Eye (tissue), 1 donor: ENCODE measurements at places on chromosomes 7 and 10.

GRCh38 chr10:118522791-118523498 is 72.5 kb downstream of the PRLHR start:
- no peak for DNase-seq

DNA sequence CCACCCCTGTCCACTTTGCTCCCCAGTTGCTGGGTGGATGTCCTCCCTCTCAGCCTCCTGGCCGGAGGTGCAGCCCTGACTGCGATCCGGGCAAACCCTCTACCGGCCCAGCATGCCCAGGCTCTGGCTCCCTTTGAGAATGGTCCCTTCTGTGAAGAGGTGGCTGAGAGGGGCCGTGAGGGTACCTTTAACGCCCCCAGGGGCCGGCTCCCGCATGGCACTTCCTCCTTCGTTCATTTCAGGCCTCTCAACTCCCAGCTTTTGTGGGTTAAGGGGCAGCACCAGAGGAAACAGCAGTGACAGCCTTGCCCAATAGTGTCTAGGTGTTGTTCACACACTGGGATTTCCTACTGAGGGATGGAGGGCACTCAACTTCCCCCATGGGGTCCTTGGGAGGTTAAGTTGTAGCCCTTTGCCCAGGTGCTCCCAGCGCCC is 33.2 kb upstream of the HABP2 start:
- no peak for DNase-seq

GRCh38 chr7:133428876-133429275 is 176.0 kb downstream of the EXOC4 start:
- no peak for DNase-seq

GRCh38 chr7:47502240-47502877 is 79.6 kb downstream of the TNS3 start:
- no peak for DNase-seq

DNA sequence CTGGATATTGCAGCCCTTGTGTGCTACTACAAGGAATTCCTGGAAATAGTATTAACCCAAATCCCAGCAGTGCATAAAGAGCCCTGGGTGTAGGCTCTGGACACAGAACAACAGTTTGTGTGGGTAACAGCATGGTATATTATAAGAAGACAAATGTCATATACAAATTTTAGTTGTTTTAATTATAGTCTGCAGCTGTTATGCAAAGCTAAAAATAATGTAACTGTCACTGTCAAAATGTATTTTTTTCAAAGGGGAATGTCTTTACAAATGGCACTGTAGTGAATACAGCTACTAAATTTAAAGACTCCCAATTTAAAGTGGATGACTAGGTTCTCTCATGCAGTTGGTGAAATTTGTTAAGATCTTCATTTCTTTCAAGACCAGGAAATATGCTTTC is 339.0 kb downstream of the GPR37 start:
- DNase-seq, result no peak

GRCh38 chr10:133462512-133463305 is 9.0 kb downstream of the SCART1 start:
- no peak for DNase-seq

- no peak for DNase-seq
These were observed 45.3 kb downstream of the RASGEF1A start for GRCh38 chr10:43221419-43222209.

DNA sequence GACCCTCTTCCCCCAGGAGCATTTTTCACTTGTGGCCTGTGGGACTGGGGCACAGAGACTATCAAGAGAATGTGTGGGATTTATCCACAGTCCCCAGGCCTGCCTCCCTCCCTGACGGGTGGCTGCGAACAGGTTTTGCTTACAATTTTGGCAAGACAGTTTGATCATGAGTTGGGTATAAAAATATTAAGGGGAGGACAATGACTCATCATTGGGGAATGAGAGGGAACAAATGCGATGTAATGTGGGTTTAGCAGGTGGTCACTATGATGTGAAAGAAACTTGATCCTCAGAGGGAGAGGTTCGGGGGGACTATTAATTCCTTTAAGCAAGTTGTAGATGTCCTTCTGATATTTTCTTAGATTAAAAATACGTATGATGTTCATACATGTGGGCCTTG is 52.2 kb downstream of the EMX2 start:
- DNase-seq, result no peak

GRCh38 chr10:119619215-119619614 is 22.5 kb upstream of the TIAL1 start:
- DNase-seq, result no peak

DNA sequence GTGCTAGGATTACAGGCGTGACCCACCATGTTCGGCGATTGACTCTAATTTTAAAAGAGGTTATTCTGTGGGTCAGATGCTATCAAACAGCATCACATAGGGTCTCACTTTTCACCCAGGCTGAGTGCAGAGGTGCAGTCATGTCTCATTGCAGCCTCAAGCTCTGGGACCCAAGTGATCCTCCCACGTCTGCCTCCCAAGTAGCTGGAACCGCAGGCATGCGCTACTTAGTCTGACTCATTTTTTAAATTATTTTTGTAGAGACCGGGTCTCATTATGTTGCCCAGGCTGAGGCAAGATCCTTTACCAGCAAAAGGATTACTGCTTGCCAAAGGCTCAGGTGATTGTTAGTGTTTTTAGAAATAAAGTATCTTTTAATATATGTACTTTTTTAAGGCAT is 42.9 kb upstream of the STOX1 start:
- DNase-seq, result no peak

- peak; percentile 56 for DNase-seq
These were observed 423.6 kb upstream of the LRGUK start for GRCh38 chr7:133703547-133703946.

DNA sequence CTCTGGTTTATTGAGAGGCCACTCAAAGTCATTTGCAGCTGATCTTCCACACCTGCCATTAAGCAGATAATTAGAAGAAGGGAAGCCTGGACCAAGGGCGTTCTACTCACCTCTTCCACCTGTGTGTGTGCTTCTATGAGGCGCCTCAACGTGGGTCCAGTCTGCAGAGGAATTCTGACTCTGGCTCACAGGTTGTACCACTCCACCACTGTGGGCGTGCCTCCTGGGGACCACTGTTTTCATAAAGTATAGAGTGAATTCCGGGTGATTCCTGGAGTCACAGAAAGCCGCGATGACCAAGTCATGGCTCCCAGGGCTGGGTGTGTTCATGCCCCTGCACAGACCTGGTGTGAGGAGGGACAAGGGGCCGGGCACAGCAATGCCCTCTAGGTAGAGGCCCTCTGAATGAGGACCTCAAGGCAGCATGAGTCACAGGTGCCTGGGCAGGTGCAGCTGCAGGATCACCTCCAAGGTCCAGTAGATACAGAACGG is 408.3 kb upstream of the MGMT start:
- DNase-seq, result no peak

GRCh38 chr10:108241166-108241565 is 1076.7 kb upstream of the SORCS1 start:
- DNase-seq, result no peak

DNA sequence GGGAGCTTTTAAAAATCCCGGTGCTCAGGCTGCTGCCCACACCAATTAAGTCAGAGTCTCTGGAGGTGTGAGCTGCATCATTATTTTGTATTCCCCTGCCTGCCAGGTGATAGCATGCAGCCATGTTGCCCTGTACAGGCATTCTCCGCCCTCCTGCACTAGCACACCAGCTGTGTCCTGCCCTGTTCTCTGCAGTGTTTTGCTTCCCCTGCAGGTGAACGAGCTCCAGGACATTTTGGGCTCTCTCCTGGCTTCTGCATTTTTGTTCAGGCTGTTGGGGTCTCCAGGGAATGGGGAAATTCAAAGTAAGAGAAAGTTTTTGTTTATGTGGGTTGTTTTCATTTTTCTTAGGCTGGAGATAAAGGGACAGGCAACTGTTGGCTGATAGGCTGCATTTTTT is 271.0 kb upstream of the COBL start:
- no peak for DNase-seq

DNA sequence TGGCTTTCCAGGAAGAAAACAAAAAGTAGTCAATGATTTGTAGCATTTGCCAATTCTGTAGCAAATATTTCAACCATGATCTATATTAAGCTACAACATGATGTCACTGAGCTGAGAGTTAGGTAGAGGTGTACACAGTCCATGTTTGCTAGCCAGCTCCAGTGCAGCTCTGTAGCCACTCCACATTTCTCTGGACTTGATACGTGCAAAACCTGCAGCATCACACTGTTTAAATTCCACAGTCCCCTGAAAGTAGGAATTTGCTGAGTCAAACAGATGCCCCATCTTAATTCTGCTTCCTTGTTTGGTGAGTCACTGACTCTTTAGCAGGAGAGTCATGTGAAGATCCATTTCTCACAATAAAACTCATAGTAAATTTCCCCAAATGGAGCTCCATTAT is 89.8 kb upstream of the LRRTM3 start:
- DNase-seq, result no peak

- DNase-seq, result no peak
These were observed 166.5 kb downstream of the EGFR start for GRCh38 chr7:55185321-55185802.

DNA sequence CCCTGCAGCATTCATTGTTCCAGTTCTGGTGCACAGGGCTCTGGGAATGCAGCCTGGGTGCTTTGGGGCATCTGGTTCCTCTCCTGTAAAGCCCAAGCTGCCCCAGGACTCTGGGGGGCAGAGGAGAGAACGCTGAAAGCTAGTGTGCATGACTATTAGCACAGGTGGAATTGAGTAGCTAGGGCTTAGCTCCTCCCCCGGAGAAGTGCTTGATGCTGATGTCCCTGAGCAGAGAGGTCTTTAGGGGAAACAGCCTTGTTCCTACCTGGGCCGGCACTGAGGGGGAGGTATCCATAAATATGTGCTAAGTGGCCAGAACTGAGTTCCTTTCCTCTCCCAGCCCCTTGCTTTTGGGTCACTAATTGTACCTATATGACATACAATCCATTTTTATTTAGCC is 3.9 kb downstream of the ADCY1 start:
- no peak for DNase-seq

DNA sequence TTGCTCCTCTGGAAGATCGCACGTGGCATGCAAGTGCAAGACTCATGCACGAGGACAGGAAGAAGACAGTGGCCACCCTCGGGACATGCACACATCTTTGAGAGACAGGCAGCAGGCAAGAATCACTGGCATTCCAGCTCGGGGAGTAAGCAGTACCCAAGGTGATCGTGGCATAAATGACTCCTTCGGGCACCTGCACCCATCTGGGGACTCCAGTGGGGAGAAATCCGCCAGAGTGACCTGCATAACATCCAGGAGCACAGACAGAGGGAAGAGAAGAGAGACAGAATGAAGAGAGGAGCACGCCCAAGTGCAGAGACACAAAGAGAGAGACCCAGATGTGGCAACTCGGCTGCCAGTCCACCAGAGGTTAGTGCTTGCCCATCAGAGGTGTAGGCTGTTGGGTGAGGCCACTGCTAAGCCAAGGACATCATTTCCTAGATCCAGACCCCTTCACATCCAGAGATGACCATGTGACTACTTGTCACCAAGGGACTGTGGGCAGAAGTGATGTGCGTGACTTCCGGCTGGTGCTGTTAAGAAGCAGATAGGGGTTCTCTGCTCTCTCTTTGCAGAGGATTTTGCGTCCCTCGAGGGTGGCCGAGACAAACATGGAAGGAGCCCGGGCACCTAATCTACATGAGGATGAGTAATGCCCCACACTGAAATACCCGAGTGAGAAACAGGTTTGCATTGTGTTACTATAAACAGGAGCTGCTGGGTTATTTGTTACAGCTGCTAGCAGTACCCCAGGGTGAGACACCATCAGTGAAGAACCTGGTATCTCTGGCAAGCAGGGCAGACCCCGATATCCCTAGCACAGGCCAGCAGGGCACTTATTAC is 80.6 kb downstream of the VWA2 start:
- DNase-seq, result no peak

DNA sequence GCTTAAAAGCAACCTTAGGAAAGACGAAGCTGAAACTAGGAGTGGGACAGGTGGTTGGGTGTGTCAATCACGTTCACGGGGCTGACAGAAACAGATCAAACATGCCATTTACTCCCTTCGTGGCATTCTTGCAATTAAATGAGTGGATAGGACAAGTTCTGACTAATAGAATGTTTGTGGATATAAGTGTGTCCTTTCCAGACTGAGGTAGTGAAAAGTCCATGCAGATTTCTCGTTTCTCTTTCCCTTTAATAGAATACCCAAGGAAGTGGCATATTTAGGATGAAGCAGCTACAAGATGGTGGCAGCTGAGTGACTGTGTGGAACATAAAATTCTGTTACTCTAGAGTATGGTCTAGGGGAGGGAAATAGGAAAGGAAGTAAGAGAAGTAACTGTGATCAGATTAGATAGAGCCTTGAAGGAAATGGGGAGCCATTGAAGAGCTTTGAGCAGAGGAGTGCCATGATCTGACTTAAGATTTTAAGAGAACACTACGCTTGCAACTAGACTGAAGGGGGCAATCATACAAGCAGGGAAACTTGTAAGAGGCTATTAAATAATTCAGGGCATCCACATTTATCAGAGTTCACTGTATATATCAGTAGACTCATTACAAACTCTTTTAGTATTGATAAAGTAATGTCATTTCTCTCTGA is 46.3 kb upstream of the HYAL4 start:
- no peak for DNase-seq

GRCh38 chr7:102248081-102248455 is 38.6 kb upstream of the SH2B2 start:
- DNase-seq, result no peak

- DNase-seq, result no peak
These were observed 42.2 kb downstream of the ZWINT start for GRCh38 chr10:56318816-56319215.

- DNase-seq, result no peak
These were observed 495.2 kb upstream of the ADARB2 start for GRCh38 chr10:2232479-2232878.

DNA sequence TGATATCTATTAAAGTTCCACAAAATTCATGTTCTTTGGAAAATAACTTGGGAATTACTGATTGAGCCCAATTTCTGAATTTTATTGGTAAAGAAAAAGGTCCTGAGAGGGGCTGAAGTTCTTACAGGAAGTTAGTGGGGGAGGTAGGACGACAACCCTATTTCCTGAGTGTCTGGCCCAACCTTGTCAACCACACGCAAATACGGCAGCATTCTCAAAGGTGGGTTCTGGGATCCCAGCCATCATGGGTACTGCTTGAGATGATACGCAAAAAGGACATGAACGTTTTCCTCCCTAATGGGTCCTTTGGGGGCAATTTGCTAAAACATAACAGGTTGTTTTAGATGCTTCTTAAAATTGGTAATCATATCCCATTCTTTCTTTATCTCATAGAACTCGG is 2.7 kb upstream of the PDCD4 start:
- DNase-seq, result no peak

GRCh38 chr7:2663960-2664359 is 24.0 kb upstream of the AMZ1 start:
- DNase-seq, result no peak

DNA sequence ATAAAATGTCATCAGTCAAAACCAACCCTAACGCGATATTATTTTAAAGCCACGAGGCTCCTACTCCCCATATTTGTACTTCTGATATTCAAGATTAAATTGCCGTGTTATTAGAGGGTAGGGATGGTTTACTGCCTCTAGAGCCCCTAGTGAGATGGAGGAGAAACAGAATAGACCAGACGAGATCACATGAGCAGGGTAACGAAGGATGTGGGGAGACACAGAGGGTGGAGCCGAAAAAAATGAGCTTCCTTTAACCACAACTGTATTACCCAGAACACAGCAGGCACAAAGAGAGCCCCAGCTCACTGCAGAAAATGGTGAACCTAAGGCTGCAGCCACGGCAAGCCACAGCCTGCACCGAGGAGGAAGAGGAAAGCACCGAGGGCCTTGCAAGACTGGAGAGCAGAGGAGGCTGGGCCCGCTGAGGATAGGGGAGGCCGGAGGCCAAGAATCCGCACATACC is 14.3 kb downstream of the ZC3HAV1 start:
- no peak for DNase-seq

- no peak for DNase-seq
These were observed 1.3 kb downstream of the OR2A5 start for GRCh38 chr7:144050093-144050492.

- no peak for DNase-seq
These were observed 231.4 kb downstream of the CREB5 start for GRCh38 chr7:28643584-28644340.
